ENCODE measurements at places on chromosomes 2 and 18. TPM values are rescaled to one million over a fixed set of nuclear protein-coding genes. Genes with fewer than 3 reads are reported as not detected.

The ZSWIM2 gene
- not detected for total RNA-seq

The ANKRD36C gene
- total RNA-seq = 52.7 TPM

DNA sequence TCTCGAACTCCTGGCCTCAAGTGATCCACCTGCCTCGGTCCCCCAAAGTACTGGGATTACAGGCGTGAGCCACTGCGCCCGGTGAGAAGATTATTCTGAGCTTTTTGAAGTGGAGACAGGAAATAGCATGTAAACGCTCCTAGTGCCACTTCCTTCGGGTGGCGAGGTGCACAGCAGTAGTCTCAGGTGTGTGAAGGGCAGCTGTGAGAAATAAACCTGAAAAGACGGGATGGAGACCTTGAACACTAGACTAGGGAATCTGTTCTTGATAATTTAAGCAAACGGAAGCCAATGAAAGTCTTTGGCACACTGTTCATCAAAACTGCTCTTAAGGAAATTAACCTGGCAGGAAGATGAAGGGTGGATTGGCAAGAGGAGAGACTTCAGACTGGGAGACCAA, 439 bp upstream of the PLEKHH2 start:
- H3K4me3 ChIP-seq = no peak overlapping the region
- H3K27ac ChIP-seq = no peak overlapping the region
- DNase-seq = no peak
- no peaks in the 10 kb centered on the region for H3K36me3 ChIP-seq

DNA sequence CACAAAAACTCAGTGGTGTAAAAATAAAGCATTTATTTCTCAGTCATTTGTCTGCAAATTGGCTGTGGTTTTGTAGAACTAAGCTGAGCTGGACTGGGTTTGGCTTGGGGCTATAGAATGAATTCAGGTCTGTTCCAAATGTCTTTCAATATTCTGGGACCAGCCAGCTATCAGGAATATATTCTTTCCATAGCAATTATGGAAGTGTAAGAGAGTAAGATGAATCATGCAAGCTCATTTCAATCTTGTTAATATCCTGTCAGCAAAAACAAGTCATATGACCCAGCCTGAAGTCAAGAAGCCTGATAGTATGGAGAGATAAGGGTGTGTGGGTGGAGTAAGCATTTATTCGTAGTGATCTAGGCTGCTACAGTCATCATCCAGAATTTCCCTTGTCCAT, 481.0 kb upstream of the CDH2 start:
- DNase-seq = no peak
- H3K27me3 ChIP-seq = no peaks in the 10 kb centered on the region
- no peak overlapping the region for H3K4me3 ChIP-seq
- H3K4me1 ChIP-seq = no peaks in the 10 kb centered on the region
- no peaks in the 10 kb centered on the region for H3K36me3 ChIP-seq

Data from aorta (tissue), 5 donors.